ENCODE measurements at places on chromosomes 2 and 18.

- DNase-seq = no peak
Measured at GRCh38 chr2:32976409-32977063, 29.8 kb downstream of the LTBP1 start.

GRCh38 chr18:44464398-44465180 lies 216.1 kb upstream of the SETBP1 start:
- DNase-seq = no peak

GRCh38 chr18:74905247-74905646 lies 303.7 kb downstream of the PTGR3 start:
- no peak for DNase-seq

- DNase-seq = no peak
Measured at GRCh38 chr18:54035927-54036326, 188.5 kb downstream of the MBD2 start.

DNA sequence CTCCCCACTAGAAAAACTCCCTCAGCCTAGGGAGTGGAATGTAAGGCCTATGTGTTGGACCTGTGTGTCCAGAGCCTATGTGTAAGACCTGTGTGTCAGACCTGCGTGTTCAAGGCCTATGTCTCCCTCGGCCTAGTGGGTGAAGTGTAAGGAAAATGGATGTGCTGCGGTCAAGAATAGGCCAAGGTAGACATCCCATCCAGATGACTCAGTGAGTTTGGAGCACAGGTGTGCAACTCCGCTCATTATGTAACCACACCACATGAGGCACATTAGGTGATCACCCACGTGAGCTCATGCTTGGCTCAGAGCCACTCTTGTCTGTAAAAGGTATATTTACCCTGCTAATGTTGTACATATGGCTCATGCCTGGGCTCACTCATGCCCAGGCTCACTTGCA lies 565.3 kb upstream of the CRIM1 start:
- DNase-seq = no peak

GRCh38 chr2:179070895-179071294 lies 21.0 kb upstream of the CCDC141 start:
- DNase-seq = no peak

- DNase-seq = no peak
Measured at GRCh38 chr2:210250622-210251021, 25.4 kb upstream of the ACADL start.

DNA sequence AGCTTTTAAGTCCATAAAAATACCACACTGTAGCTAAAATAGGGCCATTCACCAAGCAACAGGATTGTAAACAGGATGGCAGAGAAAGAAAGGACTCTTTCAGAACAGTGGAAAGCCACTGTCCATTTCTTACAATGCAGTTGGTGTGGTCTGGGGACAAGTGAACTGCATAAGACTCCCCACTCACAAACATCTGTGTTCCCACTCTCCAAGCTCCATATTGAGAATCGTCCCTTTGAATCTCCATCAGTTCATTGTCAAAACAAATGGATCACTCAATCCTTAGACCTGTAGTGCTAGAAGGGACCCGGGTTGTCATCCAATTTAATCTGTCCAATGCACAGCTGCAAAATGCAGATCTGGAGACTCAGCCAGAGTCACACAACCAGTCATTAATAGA lies 347.4 kb upstream of the KLHL29 start:
- no peak for DNase-seq

GRCh38 chr2:152875701-152876695 lies 157.6 kb downstream of the ARL6IP6 start:
- DNase-seq = no peak

GRCh38 chr18:73920033-73920432 lies 227.6 kb downstream of the FBXO15 start:
- no peak for DNase-seq

DNA sequence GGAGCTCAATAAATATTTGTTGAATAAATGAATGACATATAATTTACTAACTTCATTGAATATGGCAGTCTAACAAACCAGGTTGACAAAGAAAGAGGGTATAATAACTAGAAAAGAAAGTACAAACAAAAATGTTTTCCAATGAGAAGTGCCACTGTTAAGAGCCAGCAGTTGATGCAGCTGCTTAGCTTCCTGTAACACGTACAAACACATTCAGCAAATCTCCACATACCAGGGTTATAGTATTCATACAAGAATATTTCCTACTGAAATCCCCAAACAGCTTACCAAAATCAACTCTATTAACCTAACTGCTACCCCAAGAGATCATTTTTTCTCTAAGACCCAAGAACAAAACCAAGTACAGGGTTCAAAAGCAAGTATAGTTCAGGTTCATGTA lies 77.7 kb downstream of the THADA start:
- no peak for DNase-seq

- DNase-seq = no peak
Measured at GRCh38 chr2:36740061-36740460, 43.6 kb downstream of the VIT start.

DNA sequence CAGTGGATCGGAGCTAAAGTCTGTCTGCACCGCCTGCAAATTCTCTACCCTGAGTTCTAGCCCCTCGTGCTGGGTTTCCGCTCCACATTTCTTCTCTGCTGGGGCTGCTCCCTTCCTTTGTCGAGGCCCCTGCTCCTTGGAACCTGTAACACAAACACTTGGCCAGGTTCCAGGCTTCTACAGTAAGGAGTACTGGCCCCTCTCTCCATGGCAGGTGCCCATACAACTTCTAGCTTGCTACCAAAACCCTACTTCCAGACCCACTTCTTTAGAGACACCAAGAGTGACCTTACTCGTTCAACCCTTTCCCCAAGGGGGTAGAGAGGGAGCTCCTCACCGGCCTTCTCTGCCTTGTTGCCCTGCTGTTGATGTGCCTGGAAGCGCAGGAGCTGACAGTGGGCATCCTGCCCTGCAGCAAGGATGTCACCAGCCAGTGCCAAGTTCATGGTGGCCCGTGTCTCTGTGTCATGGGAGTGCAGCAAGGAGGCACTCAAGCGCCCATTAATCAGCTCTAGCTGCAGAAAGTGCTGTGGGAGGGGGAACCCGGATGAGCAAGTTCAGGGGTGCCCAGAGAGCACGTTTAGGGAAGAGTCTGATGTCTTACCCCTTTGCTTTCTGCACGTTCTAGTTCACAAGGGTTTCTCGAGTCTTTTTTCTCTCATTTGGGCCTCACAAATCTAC lies 1.1 kb downstream of the PREB start:
- DNase-seq = no peak

DNA sequence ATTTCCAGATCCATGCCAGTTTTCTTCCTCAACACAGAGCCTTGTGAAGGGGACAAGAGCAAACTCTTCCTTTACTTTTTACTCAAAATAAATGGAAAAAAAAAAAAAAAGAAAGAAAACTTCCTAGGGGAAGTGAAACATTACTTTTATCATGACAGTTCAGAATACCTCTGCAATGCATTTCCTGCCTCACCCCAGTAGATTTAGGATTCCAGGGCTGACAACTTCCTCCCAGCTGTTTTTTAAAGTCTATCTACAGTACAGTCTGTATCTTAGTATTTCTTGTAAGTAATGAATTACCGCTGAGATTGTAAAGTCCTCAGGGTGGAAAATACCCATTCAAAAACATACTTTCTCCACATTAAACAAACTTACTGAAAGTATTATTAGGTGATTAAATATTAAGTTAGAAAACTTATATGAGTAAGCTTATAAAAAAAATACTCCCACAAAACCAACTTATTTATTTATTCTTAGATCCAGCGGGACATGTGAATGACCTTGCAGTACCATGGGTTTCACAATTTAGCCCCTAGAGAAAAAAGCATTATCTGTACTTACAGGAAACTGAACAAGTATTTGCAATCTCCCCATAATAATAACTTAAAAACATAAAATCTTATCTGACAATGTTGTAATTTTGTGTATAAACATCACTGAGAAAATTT lies 117.7 kb downstream of the RBMS1 start:
- no peak for DNase-seq

- no peak for DNase-seq
Measured at GRCh38 chr2:144890828-144891227, 370.9 kb upstream of the ZEB2 start.

DNA sequence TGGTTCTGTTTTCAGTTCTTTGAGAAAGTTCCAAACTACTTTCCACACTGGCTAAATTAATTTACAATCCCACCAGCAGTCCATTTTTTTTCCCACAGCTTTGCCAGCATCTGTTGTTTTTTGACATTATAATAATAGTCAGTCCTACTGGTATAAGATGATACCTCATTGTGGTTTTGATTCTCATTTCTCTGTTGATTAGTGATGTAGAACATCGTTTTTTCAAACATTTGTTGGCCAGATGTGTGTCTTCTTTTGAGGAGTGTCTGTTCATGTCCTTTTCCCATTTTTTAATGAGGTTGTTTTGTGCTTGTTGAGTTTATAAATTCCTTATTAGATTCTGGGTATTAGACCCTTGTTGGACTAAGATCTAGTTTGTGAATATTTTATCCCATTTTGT lies 376.8 kb upstream of the NT5C1B start:
- DNase-seq = no peak

DNA sequence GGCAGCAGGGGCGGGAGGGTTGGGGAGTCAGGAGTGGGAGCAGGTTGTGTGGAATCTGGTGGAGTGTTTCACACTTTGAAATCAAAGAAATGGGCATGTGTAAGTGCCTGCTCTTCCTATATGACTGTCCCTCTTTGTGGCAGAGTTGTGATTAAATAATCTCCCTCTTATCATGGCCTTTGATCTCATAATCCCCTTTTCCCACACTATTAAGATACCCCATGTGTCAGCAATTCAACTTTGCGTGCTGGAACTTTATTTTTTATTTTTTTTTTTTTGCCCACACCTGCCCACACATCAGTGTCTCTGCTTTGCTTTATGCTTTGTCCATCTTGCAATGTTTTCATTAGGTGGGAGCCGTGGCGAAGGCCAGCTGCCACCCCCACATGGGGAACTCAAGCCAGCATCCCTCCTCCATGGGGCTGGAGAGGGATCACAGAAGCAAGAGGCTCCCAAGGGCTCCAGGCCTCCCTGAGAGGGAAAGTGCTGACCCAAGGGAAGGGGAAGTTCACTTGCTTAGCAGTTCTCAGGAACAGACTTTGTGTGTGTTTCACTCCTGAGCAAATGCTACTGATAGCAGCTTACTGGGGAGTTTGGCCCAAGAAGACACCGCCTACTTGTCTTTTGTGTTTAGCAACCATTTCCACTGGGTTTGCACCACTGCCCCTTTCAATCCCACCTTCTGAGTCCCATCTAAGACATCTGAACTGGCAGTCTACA lies 243.4 kb downstream of the BCL11A start:
- no peak for DNase-seq

- DNase-seq = no peak
Measured at GRCh38 chr2:54965425-54965824, 84.8 kb downstream of the RTN4 start.

DNA sequence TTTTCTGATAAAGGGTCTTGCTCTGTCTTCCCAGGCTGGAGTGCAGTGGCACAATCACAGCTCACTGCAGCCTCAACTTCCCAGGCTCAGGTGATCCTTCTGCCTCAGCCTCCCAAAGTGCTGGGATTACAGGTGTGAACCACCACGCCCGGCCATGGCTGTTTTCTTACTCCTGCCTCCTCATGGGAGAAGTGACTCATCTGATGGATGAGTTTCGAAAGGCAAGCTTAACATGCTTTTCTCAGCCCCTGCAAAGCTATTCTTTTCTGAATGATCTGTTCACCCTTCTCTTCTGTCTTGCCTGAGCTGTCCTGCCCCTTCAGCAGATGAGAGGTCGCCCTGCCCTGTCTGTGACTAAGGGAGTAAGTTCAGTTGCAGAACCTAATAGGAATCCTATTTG lies 929 bp upstream of the CREG2 start:
- no peak for DNase-seq

DNA sequence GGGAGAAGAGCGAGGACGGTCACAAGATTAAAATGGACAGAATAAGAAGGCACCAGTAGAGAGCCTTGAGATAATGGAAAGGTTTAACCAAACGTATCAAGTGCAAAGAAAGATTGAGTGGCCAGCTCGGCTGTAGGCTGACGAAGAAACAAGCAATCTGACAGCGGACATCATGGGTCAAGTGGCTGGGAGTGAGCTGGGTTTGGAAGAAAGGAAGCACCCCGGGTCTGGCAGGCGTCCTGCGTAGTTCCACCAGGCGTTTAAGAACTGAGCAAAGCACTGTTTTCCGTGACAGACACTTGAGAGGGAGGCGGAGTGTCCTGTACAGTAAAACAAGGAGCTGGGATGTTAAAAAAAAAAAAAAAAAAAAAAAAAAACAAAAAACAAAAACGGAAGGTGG lies 27.1 kb downstream of the DAPL1 start:
- no peak for DNase-seq

- DNase-seq = no peak
Measured at GRCh38 chr18:5462227-5462626, 81.6 kb downstream of the EPB41L3 start.

DNA sequence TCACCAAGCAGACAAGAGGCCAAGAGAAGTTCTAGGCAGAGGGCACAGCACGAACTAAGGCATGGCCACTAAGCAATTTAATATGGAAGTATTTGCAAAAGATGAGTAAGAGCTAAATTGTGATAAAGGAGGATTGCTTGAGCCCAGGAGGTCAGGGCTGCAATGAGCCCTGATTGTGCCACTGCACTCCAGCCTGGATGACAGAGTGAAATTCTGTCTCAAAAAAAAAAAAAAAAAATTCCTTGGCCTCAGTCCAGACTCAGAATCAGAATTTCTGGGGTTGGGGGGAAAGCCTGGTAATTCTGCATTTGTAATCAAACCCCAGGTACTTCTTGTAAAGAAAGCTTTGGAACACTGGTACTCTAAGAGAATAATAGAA lies 46.8 kb upstream of the RTN4 start:
- no peak for DNase-seq

DNA sequence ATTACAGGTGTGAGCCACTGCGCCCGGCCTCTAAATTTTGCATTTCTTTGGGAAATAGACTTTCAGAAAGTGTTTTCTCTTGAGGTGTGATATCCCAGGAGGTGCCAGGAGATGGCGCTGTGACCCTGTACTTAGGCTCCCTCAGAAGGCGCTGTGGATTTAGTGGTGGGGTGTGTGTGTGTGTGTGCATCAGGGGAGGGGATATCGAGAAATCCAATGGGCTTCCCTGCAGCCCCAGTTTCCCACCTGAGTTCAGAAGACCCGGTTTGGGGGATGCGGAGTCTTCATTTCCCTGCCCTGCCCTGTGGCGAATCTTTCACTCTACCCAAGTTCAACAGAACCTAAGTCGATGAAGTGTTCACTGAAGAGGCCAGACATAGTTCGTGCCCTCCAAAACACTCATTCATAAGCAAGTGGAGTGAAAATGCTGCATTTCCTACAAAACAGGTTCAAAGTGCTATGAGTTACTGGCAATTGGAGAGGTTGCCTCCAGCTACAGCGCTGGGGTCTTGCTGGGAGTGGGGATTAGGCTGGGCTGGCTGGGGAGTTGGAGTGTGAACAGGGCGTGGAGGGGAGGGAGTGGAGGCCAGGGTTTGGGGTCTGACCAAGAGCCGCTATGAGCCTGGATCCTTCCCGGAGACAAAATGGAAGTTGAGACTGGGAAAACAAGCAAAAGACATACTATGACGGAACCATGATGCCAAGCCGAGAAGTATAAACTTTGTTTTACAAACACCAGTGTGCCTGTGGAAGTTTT lies 6.5 kb upstream of the WNT6 start:
- peak; percentile 33 for DNase-seq

GRCh38 chr2:11466307-11467128 lies 557 bp upstream of the E2F6 start:
- no peak for DNase-seq

- DNase-seq = no peak
Measured at GRCh38 chr2:36562240-36562639, 35.7 kb downstream of the FEZ2 start.

GRCh38 chr2:120624738-120625446 lies 110.8 kb upstream of the GLI2 start:
- DNase-seq = no peak

All from fibroblast of the conjunctiva (primary cell).